Tongue (tissue), 3 donors: ENCODE measurements at places on chromosomes 11 and 22. TPM values are rescaled to one million over a fixed set of nuclear protein-coding genes. Genes with fewer than 3 reads are reported as not detected.

DNA sequence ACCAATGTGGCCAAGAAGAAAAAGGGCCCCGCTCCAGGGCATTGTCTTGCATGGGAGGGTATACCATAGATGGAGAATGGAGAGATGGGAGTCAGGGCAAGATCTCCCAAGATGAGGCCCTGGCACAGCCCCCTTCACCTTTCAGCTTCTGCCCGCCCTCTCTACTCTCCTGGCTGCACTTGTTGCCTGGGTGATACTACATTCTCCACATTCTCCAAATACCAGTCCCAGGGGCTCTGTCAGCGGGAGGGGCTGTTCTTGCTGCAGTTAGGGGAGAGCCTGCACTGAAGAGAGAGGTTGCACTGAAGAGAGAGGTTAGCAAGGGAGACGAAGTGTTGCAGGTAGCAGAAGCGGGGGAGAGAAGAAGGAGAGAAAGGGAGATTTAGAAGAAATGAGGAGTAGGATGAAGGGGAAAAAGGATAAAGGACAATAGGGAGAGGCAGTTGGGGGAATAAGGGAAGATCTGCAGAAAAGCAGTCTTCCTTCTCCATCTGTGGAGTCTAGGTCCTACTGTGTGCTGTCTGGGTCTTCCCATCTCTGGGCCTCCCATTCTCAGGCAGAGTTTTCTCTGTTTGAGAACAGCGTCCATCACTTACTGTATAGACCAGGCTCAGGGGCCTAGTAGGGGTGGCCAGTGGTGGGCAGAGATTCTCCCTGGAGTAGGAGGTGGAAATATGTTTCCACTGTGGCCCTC is 8.0 kb downstream of the PHLDB1 start:
- no peak for DNase-seq

- peak; percentile 93 for DNase-seq
Measured at GRCh38 chr11:123511037-123511870, 81.2 kb downstream of the GRAMD1B start.

GRCh38 chr11:131422029-131422428 is 51.6 kb downstream of the NTM start:
- no peak for DNase-seq

DNA sequence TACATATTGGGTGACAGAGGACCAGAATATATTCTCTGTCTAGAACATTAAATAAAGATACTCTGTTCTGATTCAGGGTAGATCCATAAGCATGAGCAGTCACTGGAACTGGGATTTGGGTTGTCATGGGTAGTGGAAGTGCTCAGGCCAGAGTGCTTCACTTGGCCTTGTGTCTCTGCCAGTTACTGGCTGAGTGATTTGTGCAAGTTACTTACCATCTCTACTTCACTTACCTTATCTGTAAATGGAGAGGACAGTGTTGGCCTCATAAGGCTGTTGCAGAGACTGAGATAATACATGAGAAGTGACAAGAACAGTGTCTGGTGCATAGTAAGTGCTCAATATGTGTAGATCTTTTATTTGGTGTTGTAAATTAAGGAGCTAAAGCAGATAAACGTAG is 17.6 kb downstream of the ATXN10 start:
- DNase-seq: no peak

DNA sequence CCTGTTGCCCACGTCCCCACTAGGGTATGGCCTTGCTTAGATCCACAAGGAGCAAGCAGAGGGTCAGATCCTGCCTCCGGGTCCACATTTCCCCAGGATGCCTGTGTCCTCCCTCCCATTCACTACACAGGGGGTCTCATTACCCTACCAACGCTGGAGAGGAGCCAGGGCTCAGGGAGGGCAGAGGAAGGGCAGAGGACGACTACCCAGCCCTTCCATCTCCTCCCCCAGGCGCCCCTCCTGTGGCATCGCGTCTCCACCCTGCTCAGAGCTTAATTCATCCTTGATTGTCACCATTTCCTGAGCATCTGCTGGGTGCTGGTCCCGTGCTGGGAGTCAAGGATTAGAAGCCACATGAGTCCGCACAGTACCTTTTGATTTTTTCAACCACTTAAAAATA is 5.0 kb downstream of the NFAM1 start:
- DNase-seq: no peak

- DNase-seq: peak; percentile 88
Measured at GRCh38 chr11:74720596-74721478, 10.4 kb downstream of the CHRDL2 start.

DNA sequence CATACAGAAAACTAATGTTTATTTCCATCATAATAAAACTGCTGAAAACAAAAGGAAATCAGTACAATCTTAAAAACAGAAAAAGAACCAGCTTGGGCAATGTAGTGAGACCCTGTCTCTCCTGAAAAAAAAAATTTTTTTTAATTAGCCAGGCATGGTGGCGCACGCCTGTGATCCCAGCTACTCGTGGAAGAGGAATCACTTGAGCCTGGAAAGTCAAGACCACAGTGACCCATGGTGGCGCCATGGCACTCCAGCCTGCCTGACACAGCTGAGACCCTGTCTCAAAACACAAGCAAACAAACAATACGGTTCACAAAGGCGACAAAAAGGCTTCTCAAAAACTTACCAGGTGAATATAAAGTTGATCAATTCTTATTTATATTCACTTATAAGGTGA is 289.7 kb downstream of the BRD1 start:
- no peak for DNase-seq

DNA sequence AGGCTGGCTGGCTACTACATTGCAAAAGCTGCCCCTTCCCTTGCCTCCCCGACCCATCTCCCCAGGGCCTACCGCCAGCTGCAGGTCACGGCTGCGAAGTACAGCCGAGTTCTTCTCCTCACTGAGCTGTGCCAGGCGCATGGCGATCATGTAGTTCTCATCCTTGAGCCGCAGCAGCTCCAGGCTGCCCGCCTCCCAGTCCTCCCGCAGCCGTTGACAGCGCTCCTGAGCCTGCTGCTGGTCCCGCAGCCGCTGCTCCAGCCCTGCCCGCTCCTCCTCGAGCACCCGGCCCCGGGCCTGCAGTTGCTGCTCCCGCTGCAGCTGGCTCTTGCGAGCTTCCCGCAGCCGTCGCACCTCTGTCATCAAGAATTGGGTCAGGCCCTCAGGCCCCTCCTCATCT is 3.3 kb downstream of the CARD10 start:
- DNase-seq: peak; percentile 54

- no peak for DNase-seq
Measured at GRCh38 chr11:26219183-26220117, 112.5 kb upstream of the ANO3 start.

GRCh38 chr11:91308069-91308468 is 916.5 kb upstream of the FAT3 start:
- DNase-seq: no peak

DNA sequence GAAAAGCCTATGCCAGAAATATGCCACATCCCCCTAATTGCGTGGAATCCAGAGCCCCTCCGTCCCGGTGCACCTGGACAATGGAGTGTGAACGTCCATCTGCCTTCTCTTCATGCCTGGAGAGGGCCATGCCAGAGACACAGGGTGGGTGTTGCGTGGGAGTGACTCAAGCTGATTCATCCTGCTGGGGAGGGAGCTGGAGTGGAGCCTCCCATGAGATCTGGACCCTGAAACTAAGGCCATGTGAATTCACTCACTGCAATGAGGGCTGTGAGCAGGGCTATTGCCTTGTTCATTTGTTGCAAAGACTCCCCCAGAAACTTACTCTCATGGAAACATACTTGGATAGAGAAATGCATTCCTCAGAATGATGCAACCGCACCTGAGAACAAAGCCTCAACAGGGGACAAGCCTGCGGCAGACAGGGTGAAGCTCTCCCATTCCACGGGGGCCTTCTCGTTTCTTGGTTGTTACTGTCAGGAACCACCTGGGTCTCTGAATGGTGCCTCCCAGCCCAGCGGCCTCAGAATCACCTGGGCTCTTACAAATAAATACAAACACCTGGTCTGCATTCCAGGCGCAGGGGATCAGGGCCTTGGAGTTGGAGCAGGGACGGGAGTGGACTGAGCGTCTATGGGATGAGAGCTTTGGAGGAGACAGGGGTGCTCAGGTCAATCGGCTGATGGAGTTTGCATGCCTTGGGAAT is 1031.2 kb downstream of the BRD1 start:
- peak; percentile 75 for DNase-seq

DNA sequence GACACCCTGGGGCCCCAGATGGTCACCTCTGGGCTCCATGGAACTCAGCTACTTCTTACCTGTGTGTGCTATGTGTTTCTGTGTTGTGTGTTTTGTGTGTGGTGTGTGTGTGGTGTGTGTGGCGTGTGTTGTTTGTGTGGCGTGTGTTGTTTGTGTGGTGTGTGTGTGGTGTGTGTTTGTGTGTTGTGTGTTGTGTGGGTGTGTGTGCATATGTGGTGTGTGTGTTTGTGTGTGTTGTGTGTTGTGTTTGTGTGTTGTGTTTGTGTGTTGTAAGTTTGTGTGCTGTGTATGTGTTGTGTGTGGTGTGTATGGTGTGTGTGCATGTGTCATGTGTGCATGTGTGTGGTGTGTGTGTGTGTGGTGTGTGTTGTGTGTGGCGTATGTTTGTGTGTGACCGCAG is 3.8 kb upstream of the WNT7B start:
- no peak for DNase-seq

DNA sequence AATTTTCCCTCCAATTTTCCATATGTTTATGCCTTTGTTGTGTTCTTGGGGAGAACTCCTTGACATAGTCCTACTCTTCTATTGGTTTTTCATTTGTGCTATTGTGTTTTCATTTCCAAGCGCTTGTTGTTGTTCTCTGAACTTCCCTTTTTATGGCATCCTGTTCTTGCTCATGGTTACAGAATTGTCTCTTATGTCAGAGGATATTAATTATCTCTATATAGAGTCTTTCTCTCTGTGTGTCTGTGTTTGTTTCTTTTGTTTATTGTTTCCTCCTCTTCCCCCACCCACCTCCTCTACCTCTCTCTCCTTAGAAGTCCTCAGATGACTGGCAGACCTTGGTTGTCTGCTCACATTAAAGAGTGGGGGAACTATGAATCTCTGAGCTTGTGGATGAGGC is 69.9 kb downstream of the HORMAD2 start:
- no peak for DNase-seq

DNA sequence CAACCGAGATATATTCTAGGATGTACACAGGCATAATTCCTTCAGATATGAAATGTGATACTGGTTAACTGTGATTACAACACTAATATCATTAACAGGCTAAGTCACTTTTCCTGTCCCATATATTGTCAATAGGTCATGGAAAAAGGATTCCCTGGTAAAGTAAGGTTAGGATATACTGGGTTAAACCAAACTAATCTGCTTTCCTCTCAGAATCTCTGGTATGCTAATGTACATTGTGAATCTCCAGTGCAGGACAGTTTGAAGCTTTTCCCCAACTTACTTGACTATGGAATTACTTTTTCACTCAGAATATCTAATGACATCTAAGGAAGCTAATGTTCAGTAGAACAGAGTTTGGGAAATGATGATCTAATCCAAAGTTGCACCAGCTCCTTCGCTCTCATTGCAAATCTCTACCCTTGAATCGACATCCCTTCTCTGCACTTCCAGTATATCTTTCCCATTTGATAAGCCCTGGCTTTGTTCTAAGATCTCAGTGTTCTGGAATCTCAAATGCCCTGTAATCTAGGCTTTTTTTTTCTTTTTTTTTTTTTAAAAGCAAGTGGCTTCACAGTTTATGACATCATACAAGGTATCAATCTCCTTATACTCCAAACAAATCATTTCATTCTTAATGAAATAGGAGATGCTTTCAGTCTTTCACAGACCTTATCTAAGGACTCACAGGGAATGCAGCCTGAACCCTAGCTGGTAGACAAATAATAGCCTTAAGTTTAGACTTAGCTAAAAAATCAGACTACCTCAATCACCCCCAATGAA is 43.8 kb downstream of the COPB1 start:
- DNase-seq: no peak

- DNase-seq: peak; percentile 85
Measured at GRCh38 chr22:50342651-50343540, at the start of gene PPP6R2. TSS of gene PPP6R2 (plus strand) at chr22:50343327. CDS start at chr22:50393909, 50,582 bp downstream.

GRCh38 chr11:33437529-33437928 is 180.3 kb downstream of the HIPK3 start:
- DNase-seq: no peak

DNA sequence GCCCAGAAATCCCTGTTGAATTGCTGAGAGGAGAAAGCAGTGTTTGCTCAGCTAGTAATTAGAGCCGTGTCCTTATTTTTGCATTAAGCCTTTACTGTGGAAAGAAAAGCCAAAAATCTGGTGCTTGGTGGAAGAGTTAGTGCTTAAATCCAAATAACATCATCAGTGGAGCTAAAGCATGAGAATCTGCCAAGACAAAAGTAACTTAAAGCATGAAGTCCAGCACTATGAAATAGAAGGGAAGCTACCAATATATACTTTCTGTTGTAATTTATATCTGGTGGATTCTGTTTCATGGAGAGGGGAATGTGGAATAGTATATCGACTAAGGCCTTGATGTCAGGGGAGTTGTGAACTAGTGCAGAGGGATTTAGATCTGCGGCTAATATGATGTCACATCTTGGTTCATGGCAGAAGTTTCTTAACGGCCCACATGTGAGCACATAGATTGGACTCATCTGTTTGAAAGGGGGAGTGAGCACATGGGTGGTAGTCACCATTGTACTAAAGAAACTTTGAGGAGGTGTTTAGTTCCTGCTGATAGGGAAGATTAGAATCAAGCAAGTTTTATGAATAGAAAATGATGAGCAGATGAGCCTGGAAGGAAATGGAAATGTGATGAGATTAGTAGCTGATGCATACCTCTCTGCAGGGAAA is 224.4 kb upstream of the MTNR1B start:
- DNase-seq: peak; percentile 79

GRCh38 chr11:110962921-110963320 is 250.7 kb upstream of the ARHGAP20 start:
- DNase-seq: peak; percentile 41

GRCh38 chr11:19433791-19434190 is 193.0 kb upstream of the E2F8 start:
- no peak for DNase-seq

DNA sequence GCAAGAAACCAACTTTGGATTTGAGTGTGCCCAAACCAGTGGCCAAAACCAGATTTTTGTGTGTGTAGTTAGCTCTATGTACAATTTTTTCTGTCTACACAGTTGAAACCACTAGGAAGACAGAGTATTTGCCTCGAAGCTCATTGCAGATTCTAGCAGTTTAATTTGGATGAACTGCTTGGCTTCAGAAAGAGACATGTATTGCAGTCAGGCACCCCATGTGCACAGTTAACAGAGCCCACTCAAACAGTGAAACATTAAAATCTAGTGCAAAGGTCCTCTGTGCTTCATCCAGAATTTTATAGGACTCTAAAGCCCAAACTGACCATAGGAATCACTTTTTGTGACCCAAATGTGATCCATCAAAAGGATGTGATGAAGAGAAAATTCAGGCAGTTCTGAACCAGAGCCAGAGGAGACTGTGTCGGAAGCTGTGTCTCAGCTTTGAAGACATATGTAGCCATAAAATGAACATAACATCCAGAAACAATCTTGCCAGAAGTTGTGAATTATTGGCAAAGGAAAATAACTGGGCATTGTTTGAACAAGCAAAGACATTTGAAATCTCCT is 82.7 kb downstream of the PANX1 start:
- DNase-seq: no peak

GRCh38 chr11:27807596-27807995 is 107.3 kb upstream of the BDNF start:
- DNase-seq: no peak

Gene CATSPER1
- total RNA-seq: not detected

Gene ENTHD1
- not detected for total RNA-seq

Gene TCN2
- total RNA-seq: 6.7 TPM
